ENCODE measurements at places on chromosomes 5 and 9.

DNA sequence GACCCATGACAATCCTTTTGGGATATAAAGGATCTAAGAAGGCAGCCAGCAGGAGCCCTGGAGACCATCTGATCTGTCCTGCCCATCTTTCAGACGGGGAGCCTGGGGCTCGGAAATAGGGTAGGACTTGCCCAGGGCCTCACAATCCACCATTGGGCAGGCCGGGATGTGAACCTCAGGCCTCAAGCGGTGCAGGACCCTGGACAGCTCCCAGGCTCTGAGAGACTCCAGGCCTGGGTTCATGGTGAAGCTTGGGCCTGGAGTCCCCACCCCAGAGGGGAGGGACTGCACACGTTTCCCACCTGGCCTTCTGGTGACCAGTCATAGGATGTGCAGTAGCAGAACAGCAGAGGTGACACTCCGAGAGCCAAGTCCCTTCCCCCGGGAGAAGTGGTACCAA lies 36.6 kb upstream of the RAPGEF1 start:
- no peak for DNase-seq

- DNase-seq = no peak
These were observed 111.4 kb downstream of the GABBR2 start for GRCh38 chr9:98597236-98597771.

GRCh38 chr5:67153292-67153691 lies 43.3 kb downstream of the CD180 start:
- no peak for DNase-seq

GRCh38 chr9:84975926-84976325 lies 306.4 kb downstream of the NTRK2 start:
- no peak for DNase-seq

- DNase-seq = no peak
These were observed 13.5 kb downstream of the TLX3 start for GRCh38 chr5:171322527-171322926.

- no peak for DNase-seq
These were observed 33.5 kb downstream of the TMEM245 start for GRCh38 chr9:109086221-109086620.

DNA sequence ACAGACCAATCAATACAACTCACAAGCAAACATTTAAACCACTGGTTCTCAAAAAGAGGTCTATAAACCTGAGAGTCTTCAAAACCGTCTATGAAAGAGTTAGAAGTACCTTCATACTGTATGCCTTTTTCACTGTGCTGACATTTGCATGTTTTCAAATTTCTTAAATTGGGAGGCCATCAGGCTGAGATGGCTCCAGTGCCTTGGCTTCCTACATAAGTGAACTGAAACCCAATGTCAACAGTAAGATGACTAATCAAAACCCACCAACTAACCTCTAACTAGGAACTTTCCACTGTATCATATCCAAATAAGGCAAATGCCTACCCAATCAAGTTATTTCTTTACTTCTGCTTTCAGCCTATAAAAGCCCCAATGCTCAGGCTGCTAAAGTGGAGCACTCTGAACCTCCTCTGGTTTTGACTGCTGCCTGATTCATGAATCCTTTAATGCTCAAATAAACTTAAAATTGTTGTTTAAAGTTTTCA lies 35.1 kb downstream of the FAM13B start:
- no peak for DNase-seq

- no peak for DNase-seq
These were observed 173.8 kb downstream of the SGCD start for GRCh38 chr5:156500755-156501154.

DNA sequence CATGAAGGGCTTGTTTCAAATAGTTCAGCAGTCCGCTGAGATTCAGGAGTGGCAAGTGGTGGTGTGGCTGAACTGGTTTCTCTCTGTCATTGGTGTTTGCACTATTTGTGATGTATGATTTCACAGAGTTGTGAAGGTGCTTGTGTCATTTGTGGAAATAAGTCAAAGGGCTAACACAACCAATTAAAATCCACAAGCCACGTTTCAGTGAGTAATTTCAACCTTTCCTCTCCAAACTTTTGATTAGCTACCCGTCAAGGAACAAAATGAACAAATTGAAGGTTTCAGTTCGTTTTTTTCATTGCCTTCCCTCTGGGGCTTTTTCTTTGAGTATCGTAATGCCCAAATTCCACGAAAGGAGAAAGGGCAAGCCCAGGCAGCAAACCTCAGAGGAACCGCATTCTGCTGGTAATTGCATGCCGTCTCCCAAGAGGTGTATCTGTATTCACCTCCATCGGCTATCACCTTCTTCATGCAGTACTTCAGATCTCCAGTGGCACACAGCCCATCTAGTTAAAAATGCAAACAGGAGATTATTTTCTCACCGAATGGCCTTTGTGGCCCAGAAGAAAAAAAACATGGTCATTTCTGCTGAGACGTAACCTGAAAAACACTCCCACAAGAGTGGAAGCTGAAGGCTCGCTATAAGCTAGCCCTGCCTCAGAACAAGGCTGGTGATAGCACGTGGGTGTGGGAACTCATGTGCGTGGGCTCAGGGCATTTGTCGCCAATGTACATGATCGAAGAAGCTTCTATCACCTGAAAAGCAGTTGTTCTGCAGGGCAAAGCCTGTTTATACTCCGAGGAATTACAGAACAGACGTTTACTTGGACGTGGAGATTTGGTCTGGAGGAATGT lies 197.1 kb downstream of the NR3C1 start:
- no peak for DNase-seq

DNA sequence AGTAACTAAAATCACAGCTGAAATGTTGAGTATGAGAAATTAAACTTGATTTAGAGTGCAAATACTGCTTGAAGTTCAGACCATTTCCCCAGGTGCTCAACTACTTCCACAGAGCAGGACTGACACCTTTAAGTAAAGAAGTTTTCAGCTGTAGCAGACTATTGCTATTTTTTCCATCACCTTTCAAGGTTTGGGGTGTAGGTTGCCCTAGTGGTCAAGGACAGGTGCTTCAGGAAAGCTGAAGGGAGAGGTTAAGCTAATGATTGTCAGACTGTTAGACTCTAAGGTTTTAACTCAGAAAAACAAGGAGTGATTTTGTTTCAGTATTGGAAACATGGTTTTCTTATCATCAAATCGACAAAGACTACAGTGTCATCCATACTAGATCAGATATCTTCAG lies 162.1 kb downstream of the CCDC192 start:
- DNase-seq = no peak

- DNase-seq = no peak
These were observed 93.2 kb downstream of the WDR41 start for GRCh38 chr5:77398896-77399295.

DNA sequence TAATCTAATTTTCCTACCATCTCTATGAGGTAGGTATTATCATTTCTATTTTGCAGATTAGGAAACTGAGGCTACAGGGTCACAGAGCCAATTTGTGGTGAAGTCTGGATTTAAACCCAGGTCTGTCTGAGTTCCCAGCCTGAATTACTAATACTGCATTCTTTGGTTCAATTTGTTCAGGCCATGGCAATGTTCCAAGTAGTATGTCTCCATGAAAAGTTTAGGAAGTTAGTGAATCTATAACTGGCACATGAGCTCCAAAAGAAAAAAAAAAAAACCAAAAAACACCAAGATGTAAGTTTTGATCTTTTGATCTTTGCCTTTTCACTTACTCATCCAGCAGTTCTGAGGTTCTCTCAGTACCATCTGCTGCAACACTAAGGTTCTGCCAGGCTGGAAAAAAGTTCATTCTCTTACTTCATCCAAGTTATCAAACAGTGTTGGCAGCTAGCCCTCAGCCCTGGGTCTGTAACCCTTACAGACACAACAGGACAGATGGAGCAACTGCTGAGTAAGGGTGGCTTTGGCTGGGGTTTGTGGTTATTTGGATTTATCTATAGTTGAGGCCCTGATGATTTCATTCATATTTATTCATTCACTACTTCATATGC lies 4.4 kb upstream of the TMEM268 start:
- DNase-seq = no peak

- no peak for DNase-seq
These were observed 131.8 kb downstream of the PCSK5 start for GRCh38 chr9:76022317-76022716.

- no peak for DNase-seq
These were observed 21.7 kb downstream of the ANKRD55 start for GRCh38 chr5:56211298-56211865.

GRCh38 chr5:112649882-112650281 lies 87.8 kb upstream of the APC start:
- DNase-seq = no peak

GRCh38 chr9:73042155-73042554 lies 89.3 kb upstream of the ALDH1A1 start:
- DNase-seq = no peak

- DNase-seq = no peak
These were observed 317.1 kb upstream of the CCNH start for GRCh38 chr5:87729781-87730180.

DNA sequence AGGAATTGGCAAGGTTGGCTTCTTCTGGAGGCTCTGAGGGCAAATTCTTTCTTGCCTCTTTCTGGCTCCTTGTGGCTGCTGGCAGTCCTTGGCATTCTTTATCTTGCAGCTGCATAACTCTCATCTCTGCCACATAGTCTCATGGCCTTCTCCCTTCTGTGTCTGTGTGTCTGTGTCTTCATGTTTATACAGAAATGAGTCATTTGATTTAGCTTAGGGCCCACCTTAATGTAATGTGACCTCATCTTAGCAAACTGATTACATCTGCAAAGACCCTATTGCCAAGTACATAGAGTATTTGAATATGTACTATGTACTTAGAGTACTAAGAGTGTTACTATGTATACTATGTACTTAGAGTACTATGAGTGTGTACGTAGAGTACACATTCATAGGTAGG lies 122.5 kb downstream of the RFK start:
- DNase-seq = no peak

- DNase-seq = no peak
These were observed 376.9 kb downstream of the DTWD2 start for GRCh38 chr5:118611332-118611945.

DNA sequence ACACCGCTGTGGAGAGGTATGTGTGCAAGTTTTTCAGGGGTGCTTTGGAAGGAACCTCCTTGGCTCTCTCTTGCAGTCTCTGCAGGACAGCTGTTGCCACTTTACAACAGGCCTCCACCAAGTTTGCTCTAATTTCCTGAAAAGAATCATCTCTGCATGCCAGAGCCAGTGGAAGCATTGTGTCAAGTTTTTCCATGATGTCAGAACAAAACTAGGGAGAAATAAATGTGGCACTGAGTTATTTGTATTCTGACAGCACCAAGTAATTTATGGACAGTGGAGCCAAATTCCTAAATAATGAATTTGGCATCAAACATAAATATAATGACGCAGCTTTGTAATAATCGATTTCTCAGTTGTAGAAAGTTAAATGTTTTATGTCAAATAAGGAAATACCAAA lies 146.9 kb downstream of the KIAA0825 start:
- no peak for DNase-seq

DNA sequence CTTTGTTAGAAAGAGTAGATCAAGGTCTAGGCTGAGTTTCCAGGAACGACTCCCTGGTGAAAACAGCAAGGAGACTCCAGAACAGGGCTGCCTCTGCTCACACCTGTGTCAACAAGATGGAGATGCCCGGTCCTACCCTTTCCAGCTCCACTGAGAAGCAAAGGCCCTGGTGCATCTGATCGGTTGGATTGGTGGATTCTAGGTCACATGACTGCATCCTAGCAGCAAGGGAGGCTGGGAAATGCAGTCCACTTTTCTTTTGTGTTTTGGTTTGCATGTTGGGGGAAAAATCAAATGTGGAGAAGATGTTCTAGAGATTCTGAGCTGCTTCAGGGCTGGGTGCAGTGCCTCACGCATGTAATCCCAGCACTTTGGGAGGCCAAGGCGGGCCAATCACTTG lies 82.0 kb upstream of the TRIO start:
- DNase-seq = no peak

DNA sequence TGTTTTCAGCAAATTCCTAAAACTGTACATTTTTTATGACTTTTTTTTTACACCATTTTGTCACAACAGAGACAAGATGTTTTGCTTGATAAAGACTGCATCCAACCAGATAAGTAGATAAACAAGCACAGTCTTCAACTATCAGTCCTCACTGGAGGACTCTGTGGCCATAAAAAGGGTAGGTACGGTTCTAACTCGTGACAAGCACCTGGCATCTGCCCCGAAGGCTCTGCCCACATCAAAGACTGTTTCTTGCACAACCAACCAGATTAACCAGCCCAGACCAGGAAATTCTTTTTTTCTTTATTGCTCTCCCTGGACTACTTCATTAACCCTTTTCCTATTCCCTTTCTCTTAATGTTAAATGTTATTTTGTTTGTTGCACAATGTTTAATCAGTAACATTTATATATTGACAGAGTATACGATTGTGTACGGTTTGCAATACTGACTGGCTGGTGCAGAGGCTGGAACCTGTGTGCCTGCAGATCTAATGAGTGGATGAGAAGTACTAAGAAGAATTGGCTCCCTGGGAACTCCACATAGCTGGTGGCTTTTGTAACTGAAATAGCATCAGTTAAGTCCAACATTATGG lies 74.1 kb downstream of the SERINC5 start:
- DNase-seq = no peak

- DNase-seq = no peak
These were observed 591.4 kb downstream of the CCDC171 start for GRCh38 chr9:16143947-16144890.

- DNase-seq = no peak
These were observed 65.2 kb upstream of the SPIN1 start for GRCh38 chr9:88322906-88323566.

DNA sequence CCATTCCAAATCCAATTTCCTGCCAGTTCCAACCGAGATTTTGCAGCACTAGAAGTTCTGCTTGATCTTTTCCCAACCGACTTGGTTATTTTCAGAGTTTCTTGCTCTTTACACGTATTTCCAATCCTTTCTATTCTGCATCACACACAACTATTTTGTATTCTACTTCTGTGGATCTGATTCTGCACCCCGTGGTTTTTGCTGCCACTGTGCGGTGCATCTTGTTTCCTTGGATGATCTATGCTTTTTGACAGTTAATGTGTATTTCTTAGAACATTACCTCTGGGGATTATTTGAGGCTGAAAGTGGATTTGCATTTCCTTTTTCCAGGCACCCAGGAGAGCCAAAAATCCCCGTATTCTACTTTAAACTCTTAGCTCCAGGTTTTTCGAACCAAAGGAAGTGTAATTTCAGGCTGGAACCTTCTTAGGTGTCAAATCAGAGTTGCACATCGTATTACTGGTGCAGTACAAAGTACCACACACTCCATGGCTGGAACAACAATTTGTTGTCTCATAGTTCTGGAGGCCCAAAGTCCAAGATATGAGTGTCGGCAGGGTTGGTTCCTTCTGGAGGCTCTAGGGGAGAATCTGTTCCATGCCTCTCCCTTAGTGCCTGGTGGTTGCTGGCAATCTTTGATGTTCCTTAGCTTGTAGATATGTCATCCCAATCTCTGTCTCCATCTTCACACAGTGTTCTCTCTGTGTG lies 14.7 kb upstream of the SARDH start:
- no peak for DNase-seq

GRCh38 chr5:164002214-164002613 lies 496.8 kb downstream of the MAT2B start:
- no peak for DNase-seq

DNA sequence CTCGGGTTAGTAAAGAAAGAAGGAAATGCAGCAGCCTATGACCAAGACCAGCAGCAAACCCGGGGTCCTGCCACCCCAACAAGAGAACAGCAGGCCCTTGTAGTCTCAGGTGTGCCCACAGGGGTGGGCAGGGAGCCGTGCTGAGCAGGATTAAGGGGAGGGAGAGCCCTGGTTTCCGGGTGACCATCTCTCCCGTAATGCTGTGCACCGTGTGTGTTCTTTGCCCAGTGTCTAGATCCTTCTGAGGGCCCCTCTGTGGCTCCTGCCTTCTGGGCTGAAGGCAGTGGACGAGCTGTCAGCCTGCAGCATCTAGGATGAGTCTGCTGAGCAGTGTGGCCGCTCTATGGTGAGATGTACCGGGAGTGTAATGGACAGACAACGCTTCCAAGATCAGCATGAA lies 12.7 kb upstream of the PLEKHG4B start:
- DNase-seq = no peak
